H1 (cell line): ENCODE measurements at places on chromosomes 12 and 14. TPM values are rescaled to one million over a fixed set of nuclear protein-coding genes. Genes with fewer than 3 reads are reported as not detected.
A peak's percentile ranks its signal among the peaks of the same experiment; 100 is the strongest.

DNA sequence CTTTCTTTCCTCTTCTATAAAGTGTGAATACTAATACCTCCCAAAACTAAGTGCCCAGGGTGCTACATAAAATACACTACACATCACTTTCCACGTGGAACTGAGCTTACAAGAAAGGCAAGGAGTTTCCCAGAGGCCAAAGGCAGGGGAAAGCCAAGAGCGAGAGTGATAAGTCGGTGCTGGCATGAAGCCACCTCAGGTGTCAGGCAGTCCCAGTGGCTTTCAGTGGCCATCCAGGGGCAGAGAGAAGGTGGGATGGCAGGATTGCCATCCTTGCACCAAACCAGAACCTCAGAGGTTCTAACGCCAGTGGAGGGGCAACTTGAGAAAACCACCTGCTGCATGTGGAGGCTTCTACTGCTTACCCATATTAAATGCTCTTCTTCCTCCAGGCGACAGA, 79.7 kb upstream of the DIO3 start:
- DNase-seq: no peak

DNA sequence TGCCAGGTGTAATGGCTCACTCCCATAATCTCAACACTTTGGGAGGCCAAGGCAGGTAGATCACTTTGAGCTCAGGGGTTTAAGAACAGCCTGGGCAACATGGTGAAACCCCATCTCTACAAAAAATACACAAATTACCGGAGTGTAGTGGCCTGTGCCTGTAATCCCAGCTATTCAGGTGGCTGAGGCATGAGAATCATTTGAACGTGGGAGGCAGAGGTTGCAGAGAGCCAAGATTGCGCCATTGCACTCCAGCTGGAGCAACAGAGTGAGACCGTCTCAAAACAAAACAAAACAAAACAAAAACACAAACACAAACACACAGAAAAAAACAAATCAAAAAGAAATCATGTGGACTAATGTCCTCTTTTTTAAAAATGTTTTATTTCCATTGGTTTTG, 104.4 kb downstream of the NUAK1 start:
- DNase-seq: no peak

GRCh38 chr12:76250256-76250655, 98.0 kb downstream of the BBS10 start:
- no peak for DNase-seq

GRCh38 chr12:108730365-108731104, 783 bp downstream of the CORO1C start:
- peak; percentile 57 for DNase-seq

GRCh38 chr14:66487164-66487563, 993 bp downstream of the CCDC196 start:
- DNase-seq: no peak

DNA sequence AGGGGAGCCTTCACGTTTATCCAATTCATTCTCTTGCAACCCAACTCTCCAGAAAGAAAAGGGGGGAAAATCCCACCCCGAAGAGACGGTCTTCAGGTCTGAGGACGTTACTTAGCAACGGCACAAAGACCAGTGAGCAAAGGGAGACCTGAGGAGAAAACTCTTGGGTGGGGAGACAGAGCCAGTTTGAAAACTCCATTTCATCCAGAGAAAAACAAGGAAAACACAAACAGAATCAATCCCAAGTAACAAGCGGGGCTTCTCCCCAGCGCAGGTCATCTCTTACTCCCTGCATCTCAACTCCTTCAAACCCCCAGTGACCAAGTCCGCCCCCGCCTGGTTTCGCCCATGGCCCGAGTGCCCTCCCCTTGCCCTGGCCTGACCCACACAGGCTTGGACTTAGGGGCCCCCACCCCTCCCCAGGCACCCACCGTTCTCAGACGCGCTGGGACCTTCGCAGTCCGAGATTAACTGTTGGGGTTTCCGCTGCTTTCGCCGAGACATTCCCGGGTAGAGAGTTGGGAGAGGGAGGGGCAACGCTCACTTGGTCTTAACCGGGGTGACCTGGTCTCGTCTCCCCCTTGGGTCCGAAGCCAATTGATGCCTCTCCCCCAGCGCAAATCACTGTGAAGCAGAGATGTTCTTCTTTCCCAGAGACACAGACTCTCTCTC, 10.4 kb upstream of the SALL2 start:
- DNase-seq: peak; percentile 76

DNA sequence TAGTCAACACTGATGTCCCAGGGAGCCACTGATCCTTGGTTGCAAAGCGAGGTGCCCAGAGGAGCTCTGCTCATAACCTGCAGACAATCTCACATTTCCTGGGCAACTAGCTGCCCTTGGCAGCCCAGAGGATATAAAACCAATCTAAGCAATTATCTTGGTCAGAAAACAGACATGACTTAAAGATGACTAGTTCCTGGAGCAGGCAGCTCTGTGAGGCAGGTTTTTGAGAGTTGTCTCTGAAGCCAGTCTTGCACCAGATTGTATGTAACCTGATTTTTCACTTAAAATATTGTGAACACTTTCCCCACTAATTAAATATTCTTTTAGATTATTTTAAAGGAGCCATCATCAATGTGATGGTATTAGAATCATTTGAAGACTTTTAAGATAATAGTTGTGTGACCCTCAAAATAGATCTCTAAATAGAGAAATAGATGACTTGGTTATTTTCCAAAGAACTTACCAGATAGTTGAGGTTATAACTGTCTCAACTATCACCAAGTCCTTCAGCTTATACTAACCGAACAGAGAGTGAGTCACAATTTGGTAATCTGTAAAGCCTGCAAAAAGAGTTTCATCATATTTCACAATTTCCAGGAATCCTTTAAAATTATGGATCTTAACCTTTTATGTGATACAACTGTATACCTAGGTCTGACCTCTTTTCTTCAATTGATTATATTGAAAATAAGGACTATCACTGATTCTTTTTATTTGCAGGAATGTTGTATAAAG, 75.9 kb downstream of the LIN7A start:
- no peak for DNase-seq

DNA sequence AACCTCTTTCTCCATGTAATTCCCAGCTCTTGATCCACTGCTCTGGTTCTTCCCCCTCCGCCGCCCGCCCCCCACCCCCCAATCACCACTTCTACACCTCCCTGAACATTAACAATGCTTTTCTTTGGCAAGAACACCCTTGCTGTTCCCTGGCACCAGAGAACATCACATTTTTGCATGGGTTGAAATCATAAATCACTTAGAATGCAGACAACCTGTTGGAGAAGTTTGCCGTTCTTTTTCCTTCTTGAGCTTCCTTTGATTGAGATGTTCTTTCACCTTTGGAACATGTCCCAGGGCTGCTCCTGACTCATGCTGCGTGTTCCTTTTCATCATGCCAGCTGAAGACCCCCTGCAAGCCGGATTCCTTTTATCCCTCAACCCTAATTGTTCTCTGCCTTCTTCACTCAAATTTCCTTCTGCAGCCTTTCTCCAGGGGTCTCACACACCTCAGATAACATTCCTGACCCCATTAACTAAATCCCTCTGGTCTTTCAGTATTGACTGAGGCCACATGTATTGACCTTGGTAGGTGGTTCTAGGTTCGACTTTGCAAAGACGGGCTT, 294.1 kb upstream of the TMPO start:
- DNase-seq: no peak

GRCh38 chr14:72594099-72594901, 299.6 kb downstream of the DPF3 start:
- DNase-seq: no peak

- no peak for DNase-seq
Observed at GRCh38 chr14:61308198-61308597, 13.2 kb upstream of the PRKCH start.

DNA sequence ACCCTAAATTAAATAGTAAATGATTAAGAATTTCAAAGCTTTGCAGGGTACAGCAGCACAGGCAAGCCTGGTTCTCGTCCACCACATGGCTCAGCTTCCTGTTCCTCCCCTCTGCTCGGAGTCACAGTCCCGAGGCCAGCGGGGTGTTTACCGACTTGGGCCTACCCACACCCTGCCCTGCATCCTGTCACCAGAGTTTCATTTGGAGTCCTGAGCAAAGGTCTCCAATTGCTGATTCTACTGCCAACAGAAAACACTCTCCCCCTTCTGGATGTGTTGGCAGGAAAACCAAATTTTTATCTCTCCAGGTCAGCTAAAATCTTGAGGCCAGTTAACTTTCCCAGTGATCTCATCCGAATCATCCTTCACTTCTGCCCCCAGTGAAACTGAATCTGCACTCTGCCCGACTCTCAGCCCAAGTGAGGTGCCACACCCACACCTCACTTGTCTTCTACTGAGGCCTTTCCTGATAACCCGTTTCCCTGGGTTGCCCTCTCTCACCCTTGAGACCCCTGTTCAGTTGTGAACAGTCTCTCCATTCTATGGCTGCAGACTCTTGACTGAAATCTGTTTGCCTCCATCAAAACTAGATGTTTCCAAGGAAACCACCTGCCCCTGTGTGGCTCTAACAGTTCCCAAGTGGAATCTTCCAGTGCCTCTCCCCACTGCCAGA, 71.2 kb downstream of the VCPKMT start:
- DNase-seq: no peak

DNA sequence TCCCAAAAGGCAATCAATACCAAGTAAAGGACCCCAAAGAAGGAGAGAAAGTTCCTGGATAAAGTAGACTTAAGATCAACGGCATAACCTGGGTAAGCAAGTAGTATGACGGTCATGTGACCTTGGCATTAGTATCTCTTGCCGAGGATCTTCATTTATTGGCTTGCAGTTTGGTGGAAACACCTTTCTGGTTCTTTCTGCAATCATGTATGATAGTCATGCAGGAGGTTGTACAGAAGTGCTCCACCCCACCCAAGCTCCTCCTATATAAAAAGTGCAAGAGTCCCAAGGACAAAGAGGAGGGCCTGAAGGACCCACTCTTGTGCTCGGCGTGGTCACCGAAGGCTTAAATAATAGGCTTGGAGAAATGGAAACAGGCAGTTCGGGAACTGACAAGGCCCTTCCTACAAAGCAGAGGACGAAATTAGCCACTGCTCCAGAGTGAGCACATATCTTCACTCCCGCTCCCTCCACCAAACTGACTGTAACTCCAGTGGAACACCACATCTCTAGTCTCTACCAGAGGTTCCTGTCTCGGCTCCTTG, 750 bp downstream of the CS start:
- DNase-seq: no peak

UNC79 gene
- 2.3 and 2.5 TPM in 2 replicates for total RNA-seq

GLI1 gene
- 20.6 and 23.5 TPM in 2 replicates for total RNA-seq

STXBP6 gene
- total RNA-seq: 18.1 and 19.3 TPM in 2 replicates
